HAP-1 (cell line): ENCODE measurements at places on chromosomes 7 and 10.

- DNase-seq = no peak
Measured at GRCh38 chr7:14375998-14376397, 386.5 kb upstream of the ETV1 start.

DNA sequence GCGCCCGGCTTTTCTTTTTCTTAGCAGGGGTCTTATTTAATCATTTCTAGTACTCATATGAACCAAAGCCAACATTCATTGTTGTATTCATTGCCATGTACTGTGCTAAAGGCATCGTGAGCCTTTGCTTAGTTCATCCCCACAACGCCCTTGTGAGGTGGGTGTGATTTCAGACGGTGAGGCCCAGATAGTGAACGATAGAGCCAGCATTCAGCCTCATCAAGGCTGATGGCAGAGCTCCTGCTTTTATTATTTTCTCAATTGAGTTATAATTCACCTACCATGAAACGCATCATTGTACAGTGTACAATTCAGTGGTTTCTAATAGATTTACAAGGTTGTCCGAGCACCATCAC lies 50.1 kb downstream of the HK1 start:
- no peak for DNase-seq

DNA sequence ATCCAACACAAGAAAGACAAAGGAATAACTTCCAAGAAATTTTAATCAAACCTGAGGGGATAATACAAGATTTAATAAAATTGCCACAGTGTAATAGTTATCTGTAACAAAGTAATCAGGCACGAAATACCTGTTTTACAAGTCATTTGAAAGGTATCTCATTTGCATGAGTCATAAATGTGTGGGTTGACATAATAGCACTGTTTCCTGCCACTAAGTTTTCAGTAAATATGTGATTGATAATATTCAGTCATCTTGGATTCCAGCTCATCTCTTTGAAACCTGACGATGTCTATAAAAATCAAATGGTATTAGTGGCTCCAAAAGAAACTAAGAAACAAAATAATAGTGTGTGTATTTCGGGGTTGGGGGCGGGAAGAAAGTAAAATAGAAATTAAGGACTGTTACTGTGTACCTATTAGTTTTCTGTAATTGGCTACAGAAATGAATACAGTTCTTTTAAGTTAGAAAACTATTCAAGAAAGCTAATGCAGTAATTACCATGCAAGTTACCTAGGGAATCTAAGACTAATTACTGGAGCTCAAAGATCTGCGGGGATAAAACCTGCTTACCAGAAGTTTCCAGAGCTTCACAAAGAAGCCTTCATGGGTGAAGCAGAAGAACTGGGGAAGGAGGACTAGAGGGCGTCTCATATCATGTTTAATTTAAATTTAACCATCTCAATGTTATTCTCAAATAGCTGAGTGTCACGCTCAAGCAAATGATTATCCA lies 100.7 kb downstream of the ST8SIA6 start:
- no peak for DNase-seq

DNA sequence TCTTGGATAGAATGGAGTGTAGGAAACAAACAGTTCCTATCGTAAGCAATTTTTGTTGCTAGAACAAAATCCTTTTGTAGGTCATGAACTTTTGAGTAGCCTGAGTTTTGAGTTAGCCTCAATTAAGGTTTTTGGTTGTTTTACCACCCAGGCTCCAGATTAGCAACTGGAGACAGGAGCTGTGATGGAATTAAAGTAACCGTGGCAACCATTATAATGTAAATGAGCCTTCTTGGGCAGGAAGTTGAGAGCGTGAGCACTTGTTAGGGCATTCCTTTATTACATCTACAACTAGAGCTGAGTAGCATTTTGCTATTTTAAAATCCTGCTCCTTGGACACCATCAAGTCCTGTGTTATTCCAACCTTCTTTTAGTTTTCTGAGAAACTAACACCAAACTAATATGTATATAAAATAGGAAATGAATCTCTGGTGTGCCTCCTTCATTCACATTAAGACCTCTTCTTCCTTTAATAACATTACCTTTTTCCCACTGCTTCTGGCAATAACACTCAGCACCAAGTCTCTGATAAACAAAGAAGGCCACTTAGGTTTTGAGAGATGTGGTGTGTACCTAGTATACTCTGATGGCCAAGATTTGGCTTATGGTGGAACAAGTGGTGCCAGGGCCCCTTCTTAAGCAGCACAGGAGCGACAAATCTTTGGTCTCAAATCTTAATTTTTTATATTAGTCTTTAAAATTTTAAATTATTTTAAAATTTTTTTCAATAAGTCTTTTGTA lies 34.0 kb downstream of the AHCYL2 start:
- peak; percentile 72 for DNase-seq

DNA sequence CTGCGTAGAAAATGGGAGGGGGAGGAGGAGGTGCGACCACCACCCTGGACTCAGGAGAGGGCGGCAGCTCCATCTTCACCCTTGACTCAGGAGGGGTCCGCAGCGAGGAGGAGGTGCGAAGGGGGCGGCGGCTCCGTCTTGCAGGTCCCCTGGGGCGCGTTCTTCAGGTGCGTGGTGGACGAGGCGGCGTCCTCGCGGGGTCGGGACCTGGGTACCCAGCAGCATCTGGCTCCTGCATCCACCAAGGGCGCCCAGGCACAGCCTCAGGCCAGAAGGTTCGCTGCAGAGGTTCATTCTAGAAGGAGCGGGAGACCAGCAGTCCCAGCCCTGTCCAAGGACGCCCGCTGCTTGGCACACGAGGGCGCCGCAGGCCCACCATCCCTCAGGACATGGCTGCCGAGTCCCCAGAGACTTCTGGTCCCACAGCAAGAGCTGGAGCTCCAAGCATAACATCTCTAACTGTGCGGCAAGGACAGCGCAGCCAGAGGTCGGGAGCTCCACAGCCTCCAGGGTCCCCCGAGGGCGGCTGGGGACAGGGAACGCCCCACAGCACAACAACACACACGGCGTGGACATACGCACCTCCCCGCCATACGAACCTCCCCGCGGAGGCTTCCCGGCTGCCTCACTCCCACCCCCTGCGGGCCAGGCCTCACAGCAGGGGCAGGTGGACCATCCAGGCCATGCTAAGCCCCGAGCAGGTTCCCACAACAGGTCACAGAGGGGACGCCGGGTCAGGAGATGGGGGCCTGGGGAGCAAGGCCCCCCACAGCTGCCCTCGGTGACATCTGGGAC lies 16.8 kb upstream of the DPYSL4 start:
- no peak for DNase-seq
